ENCODE measurements at places on chromosomes 6 and 20.

DNA sequence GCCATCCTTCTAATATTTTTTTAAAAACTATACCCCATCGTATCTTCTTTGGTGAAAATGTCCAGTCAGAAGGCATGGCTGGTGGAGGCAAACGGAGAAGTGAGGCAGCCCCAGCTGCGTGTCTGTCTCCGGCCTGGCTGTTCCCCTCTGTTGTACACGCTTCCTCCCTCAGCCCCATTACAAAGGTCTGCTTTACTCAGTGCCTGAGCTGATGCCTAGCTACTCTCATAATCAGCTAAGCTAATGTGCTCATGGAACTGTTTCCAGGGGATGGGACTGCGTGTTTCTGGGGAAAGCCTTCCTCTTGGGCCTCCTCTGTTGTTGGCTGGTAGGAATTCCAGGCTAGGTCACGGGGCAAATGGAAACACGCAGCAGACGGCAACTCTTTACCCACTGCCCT, 67.3 kb downstream of the PPP1R3G start:
- no peak for DNase-seq

- no peak for DNase-seq
These were observed 1.7 kb downstream of the NUDT3 start for GRCh38 chr6:34390531-34391472.

DNA sequence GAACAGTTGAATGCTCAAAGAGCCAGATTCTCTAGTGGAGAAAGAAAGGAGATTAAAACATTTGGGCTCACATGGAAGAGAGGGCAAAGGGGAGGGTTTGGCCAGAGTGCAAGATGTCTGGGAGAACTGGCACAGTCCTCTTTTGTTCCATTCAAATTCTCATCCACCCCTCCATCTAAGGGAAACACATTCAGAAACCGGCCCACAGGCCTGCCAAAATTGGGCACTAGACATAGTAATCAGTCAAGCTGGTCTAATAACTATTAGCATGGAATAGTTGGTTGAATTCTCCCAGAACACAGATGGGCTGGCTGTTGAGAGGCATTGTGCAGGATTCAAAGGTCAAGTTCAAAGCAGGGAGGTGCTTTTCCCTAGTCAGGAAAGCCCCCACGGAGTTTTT, 341.4 kb upstream of the IRAK1BP1 start:
- no peak for DNase-seq

- DNase-seq = no peak
These were observed 542.4 kb upstream of the FLRT3 start for GRCh38 chr20:14879839-14880238.

DNA sequence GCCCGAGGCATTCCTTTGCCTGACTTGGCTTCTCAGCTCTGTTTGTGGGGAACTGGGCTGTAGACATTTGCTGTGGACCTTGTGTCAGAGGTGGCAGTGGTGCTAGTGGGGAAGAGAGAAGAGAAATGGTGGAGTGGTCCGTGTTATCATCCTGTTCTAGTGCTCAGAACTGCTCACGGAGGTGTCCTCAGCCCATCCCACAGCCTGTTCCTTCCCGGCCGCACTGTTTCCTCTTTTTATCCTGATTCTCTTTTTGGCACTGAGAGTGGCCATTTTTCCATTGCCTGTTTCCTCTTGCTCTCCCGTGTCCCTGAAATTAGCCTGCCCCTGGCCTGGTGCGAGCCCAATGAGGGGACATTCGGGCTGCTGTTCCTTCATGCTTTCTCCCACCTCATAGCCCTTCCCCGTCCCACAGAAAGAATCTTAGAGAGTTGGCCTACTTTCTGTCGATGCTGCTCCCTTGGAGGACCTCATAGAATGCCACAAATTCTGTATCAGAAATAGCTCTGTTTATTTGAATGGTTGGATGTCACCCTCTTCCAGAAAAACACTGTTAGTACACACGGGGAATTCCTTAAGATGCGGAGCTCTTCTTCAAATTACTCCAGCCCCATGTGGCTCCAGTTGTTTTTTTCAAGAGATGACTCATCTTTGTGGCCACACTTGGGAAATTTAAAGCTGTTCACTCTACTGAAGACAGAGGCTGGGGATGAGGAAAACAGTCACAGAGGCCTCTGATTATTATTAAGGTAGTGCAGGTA, 26.1 kb downstream of the FARS2 start:
- DNase-seq = no peak

DNA sequence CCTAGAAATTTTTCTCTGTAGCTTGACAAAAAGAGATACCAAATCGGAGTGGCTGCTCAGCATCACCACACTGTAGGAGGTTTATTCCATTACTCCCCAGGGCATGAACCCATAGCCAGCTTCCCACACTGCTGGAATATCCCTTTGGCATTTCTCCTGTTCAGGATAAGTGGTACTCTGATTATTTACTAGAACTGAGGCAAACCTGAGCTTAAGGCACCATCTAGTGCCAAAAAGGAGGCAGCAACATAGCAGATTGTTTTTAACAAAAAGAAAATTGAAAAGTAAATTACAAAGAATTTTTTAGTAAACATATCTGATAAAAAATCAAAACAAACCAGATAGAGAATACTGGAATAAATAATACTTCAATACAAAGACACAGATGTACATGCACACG, 181.7 kb downstream of the WDR27 start:
- DNase-seq = no peak

Data from T-helper 2 cell (primary cell).